Aorta (tissue), 5 donors: ENCODE measurements at places on chromosomes 4 and X. TPM values are rescaled to one million over a fixed set of nuclear protein-coding genes. Genes with fewer than 3 reads are reported as not detected.

GPR50 gene
- not detected for total RNA-seq

TRIM2 gene
- total RNA-seq, result 27.6 TPM

DNA sequence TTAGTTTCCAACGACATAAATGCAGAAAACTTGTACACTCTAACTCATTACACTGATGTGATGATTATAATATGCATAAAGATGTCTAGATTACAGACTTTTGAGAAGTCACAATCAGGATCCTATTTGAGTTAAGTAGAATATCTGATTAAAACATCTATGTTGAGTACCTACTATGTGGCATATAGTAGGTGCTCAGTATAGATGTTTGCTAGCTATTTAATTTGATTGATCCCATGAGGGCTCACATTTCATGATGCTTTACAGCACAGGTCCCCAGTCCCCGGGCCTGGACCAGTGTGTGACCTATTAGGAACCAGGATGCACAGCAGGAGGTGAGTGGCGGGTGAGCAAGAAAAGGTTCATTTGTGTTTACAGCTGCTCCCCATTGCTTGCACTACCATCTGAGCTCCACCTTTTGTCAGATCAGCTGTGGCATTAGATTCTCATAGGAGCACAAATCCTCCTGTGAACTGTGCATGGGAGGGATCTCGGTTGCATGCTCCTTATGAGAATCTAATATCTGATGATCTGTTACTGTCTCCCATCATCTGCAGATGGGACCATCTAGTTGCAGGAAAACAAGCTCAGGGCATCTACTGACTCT, 33.0 kb upstream of the CXCL8 start:
- no peaks in the 10 kb centered on the region for H3K36me3 ChIP-seq
- H3K4me3 ChIP-seq, result no peak overlapping the region
- no peak overlapping the region for H3K27ac ChIP-seq
- H3K4me1 ChIP-seq, result peaks cover 9% of the 10 kb centered on the region
- no peak for DNase-seq

DNA sequence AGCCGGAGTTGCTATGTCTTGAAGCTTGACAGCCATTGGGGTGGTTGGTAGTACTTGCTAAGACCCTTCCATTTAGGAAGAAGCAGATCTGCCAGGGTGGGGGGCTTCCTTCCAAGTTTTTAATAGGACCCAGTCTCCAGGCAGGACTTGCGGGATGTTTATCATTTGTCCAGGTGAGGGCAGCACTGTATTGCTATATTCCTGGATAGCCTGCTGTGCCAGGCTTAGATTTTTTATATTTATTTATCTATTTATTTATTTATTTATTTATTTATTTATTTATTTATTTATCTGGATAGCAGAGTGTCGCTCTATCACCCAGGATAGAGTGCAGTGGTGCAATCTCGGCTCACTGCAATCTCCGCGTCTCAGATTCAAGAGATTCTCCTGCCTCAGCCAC, 87.4 kb upstream of the CT45A1 start:
- H3K4me1 ChIP-seq, result no peaks in the 10 kb centered on the region
- no peak for DNase-seq
- no peak overlapping the region for H3K27ac ChIP-seq
- no peak overlapping the region for H3K4me3 ChIP-seq

GRCh38 chr4:26867914-26868684, 7.5 kb downstream of the STIM2 start:
- H3K4me3 ChIP-seq, result no peak overlapping the region
- H3K36me3 ChIP-seq, result no peaks in the 10 kb centered on the region
- H3K4me1 ChIP-seq, result peaks cover 4% of the 10 kb centered on the region
- no peak overlapping the region for H3K27ac ChIP-seq
- no peak for DNase-seq
- no peaks in the 10 kb centered on the region for H3K27me3 ChIP-seq

- H3K4me1 ChIP-seq, result no peaks in the 10 kb centered on the region
- no peak for DNase-seq
- H3K27me3 ChIP-seq, result no peaks in the 10 kb centered on the region
- no peaks in the 10 kb centered on the region for H3K36me3 ChIP-seq
Observed at GRCh38 chr4:38710053-38710452, 46.1 kb downstream of the KLF3 start.
